ENCODE measurements at places on chromosomes 2 and 18.

DNA sequence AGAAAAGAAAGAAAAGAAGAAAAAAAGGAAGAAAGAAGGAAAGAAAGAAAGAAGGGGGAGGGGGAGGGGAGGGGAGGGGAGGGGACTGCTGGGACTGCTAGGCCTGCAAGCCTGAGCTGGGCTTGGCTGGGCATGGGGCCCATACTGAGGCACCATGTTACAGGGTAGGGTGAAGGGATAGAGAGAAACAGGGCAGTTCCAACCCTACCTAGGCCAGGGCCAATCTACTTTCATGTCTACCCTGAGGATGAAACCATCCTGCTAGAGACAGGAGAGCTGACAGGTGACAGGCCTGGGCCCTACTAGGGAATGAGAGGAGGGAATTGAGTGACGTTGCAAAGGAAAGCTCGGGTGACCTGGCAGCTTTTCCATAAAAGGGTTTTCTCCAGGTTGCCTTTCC, 41.7 kb downstream of the TEX44 start:
- DNase-seq, result no peak

- no peak for DNase-seq
These were observed 42.9 kb downstream of the FECH start for GRCh38 chr18:57543560-57543959.

DNA sequence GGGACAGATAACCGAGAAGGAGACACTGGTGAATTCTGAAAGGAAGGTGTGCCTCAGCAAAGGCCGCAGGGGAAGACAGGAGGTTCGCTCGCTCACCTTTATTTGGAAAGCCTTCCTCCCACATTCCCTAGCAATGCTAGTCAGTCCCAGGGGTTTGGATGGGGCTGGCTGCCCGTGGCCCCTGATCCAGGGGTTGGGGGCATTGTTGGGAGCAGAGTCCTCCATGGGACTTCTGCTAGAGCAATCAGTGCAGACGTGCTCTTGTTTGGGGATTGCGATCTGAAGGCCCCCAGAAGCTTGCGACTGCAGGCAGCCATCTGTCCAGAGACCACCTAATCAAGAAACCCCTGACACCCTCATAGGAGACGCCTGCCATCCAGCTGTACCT, 6.0 kb upstream of the CYP27C1 start:
- no peak for DNase-seq

DNA sequence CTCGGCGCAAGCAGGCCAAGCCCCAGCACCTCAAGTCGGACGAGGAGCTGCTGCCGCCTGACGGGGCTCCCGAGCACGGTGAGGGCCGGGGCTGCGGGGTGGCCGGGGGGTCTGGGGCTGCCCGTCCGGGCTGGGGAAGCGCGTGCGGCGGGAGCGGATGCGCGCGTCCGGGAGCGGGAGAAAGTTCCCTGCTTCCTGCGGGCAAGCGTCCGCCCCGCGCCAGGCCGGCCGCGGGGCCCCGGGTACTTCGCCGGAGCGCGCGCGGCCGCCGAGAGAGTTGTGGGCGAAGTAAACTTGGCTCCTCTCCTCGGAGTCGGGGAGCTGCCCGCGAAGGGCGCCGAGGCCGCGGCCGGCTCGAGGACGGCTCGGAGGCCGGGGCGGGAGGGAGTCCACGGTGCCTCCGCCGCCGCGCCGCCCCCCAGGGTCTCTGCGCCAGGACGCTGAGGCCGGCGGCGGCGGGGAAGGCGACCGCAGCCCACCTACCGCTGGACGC, 707 bp downstream of the SALL3 start:
- no peak for DNase-seq

GRCh38 chr2:6700335-6700734, 165.4 kb downstream of the CMPK2 start:
- no peak for DNase-seq

GRCh38 chr18:72444798-72445155, 99.4 kb downstream of the CBLN2 start:
- DNase-seq, result no peak

GRCh38 chr18:34224423-34225217, at the start of gene NOL4:
Gene NOL4, minus strand, starts transcription at chr18:34224913. Its CDS starts 1,660 bp downstream, at chr18:34223253.
- DNase-seq, result peak; percentile 58

GRCh38 chr2:214185546-214185945, 225.3 kb upstream of the VWC2L start:
- no peak for DNase-seq

GRCh38 chr2:239688840-239689239, 288.0 kb upstream of the HDAC4 start:
- DNase-seq, result no peak

DNA sequence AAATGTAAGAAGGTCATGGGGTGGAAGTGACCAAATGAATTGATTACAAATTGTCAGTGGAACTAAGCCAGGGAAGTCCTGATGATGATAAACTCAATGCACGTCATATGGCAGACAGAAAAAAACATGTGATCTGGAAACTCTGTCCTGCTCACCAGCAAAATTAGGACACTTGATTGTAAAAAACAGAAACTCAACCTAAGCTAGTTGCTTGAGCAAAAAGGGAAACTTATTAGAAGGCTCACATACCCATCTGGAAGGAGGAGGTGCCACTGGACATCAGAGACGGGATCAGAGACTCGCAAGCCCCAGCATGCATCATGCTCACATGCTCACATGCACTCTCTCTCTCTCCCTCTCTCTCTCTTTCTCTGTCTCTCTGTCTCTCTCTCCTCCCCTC, 96.8 kb downstream of the SP3 start:
- no peak for DNase-seq

All from pons (tissue), 1 donor.